ENCODE measurements at places on chromosomes 7 and 10.
A peak's percentile ranks its signal among the peaks of the same experiment; 100 is the strongest.

DNA sequence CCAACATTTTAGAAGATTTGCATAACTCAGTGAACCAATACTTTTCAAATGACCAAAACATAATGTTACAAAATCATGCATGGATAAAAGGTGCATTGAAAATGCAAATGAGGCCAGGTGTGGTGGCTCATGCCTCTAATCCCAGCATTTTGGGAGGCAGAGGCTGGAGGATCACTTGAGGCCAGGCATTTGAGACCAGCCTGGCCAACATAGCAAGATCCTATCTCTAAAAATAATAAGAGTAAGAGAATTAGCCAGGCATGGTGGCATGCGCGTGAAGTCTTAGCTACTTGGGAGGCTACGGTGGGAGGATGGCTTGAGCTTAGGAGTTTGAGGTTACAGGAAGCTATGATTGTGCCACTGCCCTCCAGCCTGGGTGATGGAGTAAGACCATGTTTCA lies 33.4 kb downstream of the SCD start:
- no peak for DNase-seq

DNA sequence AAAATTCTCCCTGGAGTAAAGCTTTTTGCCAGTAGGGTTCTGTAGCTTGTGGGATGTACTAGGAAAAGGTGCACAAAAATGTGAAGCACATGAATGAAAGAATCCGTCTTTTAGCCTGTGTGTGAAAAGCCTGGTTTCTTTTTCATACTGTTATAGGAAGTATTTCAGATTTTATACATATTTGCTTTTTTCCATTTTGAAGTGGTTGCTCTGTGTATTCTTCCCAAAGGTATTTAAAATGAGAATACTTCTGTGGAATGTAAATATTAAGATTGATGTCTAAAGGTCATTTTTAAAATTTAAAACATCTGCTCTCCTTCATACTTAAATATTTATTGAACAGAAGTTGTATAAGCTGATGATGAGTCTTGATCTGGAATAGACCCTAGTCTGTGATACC lies 96.8 kb downstream of the CDK14 start:
- DNase-seq, result no peak

GRCh38 chr10:60778971-60779796 lies 906 bp downstream of the CDK1 start:
- no peak for DNase-seq

GRCh38 chr7:151821226-151821625 lies 55.7 kb downstream of the PRKAG2 start:
- DNase-seq, result no peak

DNA sequence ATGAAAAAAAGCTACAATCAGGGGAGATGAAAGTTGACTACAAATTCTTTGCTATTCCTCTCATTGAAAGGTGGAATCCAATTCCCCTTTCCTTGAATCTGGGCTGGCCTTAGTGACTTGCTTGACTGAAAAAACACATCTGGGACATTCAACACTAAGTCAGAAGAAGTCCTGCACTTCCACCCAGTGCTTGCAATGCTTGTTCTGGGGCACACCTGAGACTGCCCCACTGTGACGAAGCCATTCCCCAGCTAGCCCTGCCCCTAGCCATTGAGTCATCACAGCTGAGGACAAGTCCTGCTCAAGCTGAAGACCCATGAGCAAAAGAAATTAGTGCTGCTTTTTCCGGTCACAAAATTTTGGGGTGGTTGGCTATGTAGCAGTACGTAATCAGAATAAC lies 19.2 kb upstream of the GRID1 start:
- DNase-seq, result no peak

DNA sequence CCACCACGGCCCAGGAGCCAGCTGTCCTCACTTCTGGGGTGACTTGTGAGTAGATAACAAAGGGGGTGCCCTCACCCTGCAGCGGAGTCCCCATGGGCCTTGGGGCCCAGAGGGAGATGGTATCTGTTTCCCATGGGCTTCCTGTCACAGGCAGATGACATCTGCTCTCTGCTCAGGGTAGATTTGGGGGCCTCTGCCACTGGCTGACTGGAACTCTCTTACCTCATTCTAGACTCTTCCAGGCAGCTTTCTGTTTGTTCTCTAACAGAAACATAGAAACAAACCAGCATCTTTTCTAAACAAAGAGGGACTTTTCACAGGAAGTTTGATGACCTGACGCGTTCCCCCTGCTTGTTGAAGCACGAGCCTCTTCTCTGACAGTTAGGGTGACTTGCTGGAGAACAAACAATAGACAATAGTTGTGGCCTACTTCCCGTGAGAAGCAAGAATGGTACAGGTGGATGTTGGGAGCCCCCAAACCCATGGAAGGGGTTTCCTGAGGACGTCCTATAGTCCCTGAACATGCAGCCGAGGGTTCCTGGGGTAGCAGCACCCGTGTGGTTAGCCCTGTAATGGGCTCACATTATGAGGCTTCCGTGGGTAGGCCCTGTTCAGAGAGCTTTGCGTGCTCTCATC lies 61.6 kb downstream of the GRK5 start:
- DNase-seq, result no peak

DNA sequence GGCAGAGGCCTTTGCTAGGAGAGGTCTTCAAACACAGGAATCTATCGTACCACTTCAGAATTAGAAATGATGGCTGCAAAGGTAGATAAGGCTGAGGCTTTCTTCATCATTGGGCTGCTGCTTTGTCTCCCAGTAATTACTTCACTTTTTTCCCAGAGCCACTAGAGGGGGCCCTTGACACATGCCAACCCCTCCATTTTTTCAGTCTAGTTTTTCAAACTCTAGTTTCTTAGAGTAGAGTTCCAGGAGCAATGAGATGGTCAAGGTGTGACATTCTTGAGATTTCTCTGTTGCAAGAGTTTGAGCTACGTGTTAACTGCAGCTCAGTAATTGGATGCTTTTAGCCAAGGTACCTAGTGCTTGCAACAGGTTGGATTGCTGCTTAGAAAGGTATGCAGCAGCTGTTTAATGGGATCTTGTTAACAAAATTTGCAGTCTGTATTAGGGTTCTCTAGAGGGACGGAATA lies 33.8 kb upstream of the RBM20 start:
- peak; percentile 27 for DNase-seq

- DNase-seq, result no peak
Measured at GRCh38 chr7:29282819-29283414, 88.3 kb downstream of the CHN2 start.

DNA sequence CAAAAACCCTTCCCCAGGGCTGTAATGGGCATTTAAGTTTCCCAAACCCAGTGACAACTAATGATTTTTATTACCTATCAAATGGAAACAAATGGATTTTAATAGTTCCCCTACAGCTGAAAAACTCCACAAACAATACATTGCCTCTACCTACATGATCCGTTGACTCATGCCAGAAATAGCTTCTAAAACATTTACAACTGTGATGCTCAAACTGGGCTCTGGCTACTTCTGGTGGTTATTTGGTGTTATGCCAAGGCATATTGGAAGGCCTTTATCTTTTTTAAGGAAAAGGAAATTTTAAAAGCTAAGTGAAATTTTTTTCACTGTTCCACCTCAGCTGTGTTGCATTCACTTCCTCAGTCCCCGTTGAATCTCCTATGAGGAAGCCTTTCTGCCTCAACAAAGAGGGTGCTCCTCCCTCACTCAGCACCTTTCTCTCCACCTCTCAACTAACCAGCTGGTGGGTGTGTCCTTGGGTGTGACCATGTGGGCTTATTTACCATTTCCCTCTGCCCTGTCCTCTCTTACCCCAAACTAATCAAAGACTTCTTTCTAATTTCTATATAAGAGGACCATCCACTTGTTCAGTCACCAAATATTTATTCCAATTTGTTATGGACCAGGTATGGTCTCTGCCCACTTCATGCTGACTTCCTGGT lies 82.9 kb downstream of the PRTFDC1 start:
- no peak for DNase-seq

DNA sequence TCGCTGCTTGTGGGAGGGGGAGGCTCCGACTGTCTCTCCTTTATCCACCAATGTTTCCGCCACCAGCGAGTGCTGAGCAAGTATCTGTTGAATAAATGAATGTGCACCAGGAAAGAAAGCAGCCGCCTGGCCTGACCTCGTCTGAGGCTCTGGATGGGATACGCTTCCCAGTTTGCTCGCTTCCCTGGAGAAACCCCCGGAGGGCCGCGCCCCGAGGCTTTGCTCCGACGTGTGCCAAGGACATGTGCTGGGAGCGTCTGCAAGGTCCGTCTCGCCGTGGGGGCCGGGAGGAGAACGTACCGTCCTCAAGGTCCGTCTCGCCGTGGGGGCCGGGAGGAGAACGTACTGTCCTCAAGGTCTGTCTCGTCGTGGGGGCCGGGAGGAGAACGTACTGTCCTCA lies 536.4 kb downstream of the DNAJB6 start:
- DNase-seq, result no peak

GRCh38 chr7:116384936-116385635 lies 114.5 kb upstream of the CAV2 start:
- DNase-seq, result no peak

DNA sequence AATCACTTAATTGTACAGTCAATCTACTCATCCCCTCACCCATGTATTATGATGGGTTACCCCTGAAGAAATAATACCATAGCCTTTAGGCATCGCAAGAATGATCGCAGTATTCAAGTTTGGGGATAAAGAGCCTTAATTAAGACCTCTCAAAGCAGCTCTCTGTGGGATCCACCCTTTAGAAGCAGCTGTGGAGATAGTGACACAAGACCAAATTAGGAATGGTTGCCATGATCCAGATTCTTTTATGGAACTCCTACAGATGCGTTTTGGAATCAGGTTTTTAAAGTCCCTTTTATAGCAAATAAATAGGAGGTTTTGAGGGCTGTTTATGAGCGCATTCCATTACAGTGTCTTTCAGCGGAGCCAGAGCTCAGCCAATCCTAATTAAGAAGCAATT lies 12.2 kb downstream of the TES start:
- DNase-seq, result no peak

DNA sequence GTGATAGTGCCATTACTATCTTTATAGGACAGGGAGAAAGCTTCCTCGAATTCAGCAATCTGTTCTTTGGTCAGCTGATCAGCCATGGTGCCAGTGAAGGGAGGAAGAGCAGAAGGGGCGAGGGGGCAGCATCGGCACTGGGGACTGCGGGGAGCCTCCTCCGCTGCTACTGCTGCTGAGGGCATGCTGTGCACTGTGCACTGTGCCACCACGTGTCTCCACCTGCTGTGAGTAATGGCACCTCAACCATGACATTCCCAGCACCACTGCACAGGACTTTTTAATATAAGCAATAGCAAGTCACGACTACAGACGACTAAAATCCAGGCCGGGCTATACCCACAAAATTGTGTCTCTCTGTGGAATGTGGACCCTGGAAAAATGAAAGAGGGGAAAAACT lies 105.0 kb upstream of the LANCL2 start:
- DNase-seq, result no peak

DNA sequence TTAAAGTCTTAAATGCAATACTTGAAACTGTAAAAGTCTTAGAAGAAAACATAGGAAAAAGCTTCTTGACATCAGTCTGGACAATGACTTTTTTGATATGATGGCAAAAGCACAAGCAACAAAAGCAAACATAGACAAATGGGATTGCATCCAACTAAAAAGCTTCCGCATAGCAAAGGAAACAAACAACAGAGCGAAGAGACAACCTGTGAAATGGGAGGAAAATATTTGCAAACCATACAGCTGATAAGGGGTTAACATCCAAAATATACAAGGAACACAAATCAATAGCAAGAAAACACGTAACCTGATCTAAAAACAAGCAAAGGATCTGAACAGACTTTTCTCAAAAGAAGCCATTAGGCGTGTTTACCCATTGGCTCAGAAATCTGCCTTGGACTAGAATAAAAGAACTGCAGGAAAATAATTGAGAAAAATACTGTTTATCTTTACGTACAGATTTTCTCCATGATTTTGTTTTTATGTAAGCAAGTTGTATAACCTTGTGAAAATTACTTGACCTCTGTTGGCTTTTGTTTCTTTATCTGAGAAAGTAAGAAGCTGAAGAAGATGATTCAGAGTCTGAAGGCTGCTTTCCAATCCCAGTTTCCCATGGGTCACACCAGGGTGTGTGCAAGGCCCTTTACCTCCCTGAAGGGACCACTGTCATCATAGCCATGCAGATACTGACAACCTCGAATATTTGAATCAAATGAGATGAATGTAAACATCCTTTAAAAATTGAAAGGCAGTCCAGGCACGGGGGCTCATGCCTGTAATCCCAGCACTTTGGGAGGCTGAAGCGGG lies 99.1 kb upstream of the LANCL2 start:
- no peak for DNase-seq

DNA sequence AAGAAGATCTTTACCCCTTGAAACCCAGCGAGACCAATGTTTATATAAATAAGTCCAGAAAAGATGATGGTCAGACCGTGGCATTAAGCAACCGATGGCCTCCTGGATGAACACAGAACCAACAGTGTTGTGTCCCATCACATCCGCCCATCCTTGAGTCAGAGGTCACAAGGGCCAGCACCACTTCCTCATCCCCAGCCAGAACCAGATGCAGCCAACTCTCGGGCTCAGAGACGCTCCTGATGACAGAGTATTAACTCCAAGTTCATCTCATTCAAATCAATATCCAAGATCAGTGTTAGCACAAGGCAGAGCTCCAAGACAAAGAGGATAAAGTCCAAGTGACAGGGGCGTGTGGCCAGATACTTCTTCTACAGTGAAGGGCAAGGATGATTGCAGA lies 63.5 kb downstream of the FAM53B start:
- no peak for DNase-seq

GRCh38 chr10:9302140-9302746 lies 1247.8 kb downstream of the GATA3 start:
- no peak for DNase-seq

DNA sequence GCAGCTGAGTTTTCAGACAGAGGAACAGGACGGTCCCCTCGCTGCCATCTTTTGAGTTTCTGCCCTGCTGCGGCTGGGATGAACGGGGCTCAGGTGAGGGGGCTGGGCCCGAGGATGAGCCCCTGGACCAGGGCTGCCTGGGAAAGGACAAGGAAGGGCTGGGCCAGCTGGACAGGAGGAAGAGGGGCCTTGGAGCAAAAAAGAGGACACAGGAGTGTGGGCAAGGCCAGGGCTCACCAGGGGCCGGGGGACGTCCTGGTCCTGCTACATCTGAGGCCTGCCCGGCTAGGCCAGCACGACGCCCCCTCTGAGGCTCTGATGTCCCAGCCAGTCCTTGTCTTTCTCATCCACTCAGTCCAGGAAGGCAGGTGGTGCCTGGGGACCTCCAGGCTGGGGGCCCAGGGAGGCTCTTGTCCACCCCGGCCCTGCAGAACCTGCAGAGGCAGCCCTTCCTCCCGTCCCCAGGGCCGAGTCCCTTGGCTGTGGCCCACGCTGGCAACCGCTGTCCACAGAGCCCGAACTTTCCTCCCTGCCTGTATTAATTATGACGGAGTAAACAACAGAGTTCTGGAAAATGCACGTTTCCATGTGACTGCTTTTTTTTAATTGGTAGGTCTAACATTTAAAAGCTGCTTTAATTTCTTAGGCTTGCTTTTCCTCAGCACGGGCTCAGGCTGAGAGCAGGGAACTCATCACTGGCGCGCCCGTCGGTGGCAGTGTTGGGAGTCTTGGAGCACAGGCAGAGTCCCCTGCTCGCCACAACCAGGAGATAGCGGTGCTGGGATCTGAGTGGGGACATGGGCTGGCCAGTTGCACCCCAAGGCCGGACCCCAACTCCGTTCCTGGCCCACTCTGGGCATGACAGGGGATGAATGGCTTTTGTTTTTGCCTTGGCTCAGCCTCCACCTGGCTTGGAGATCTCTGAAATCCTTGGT lies 187.7 kb downstream of the ELFN1 start:
- no peak for DNase-seq
